Kidney (tissue), 22 donors: ENCODE measurements at places on chromosomes 7 and 10. TPM values are rescaled to one million over a fixed set of nuclear protein-coding genes. Genes with fewer than 3 reads are reported as not detected.

DNA sequence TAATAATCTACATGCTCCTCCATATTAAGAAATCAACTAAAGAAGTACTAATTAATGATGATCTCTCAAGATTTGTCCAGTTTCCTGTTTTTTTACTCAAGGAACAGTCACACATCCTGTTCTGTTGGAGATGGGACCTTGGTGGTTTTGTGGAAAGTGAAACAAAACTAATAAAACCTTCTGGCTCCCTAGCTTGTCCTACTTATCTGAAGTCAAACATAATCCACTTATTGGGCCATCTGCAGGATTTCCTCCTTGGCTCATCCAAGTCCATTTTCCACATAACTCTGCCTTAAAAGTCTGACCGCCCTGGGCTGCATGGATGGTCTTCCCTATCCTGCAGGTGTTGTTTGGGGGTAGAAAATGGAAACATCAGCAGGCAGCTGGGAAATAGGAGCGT is 39.4 kb upstream of the TARP start:
- no peaks in the 10 kb centered on the region for H3K4me1 ChIP-seq
- no peak for DNase-seq
- H3K36me3 ChIP-seq = no peaks in the 10 kb centered on the region
- H3K4me3 ChIP-seq = peak overlapping the region; percentile 18
- peak overlapping the region; percentile 65 for H3K27ac ChIP-seq

Gene APBB1IP
- 20.5 TPM for total RNA-seq

- DNase-seq = no peak
- H3K4me3 ChIP-seq = no peak overlapping the region
- no peak overlapping the region for H3K27ac ChIP-seq
Observed at GRCh38 chr10:29026802-29027580, 261.9 kb upstream of the LYZL1 start.

GRCh38 chr7:150805864-150806263 is 5.3 kb downstream of the TMEM176A start:
- H3K36me3 ChIP-seq = peaks cover 13% of the 10 kb centered on the region
- H3K27ac ChIP-seq = no peak overlapping the region
- no peaks in the 10 kb centered on the region for H3K27me3 ChIP-seq

- H3K27ac ChIP-seq = no peak overlapping the region
- H3K27me3 ChIP-seq = no peaks in the 10 kb centered on the region
- H3K4me3 ChIP-seq = no peak overlapping the region
- H3K4me1 ChIP-seq = no peaks in the 10 kb centered on the region
- no peak for DNase-seq
Observed at GRCh38 chr10:1311726-1312125, 255.5 kb downstream of the WDR37 start.

DNA sequence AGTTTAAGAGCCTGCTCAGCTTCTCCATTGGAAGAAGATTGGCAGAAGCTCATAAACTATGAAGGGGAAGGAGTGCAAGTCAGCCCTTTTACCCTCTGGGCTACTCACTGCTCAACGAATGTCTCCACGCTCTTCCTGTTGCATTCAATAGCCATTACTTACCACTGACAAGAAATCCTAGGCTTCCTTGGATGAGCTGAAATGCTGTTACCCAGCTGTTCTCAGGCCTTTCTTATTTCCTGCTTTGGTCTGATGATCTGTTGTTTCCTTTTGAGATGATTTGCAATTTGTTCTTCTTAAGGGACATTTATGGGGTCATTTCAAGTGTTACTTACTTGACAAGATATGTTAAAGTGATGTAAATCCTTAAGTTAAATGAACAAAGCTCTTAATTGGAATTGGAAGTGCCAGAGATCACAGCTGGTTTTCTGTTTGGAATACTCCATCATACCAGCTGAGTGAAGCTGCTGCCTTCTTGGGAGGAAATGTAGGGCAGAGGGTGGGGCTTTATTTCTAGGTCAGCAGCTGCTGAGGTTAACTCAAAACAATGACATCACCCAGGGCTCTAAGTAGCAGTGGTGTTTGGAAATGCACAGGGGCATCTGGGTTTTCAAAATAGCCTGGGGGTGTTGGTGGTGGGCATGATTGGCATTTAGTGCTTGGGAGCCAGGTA is 170.0 kb downstream of the PRKCQ start:
- no peak overlapping the region for H3K4me3 ChIP-seq
- no peaks in the 10 kb centered on the region for H3K36me3 ChIP-seq
- peak overlapping the region; percentile 51 for H3K27ac ChIP-seq
- DNase-seq = peak; percentile 48
